ENCODE measurements at places on chromosomes 4 and X.
A peak's percentile ranks its signal among the peaks of the same experiment; 100 is the strongest.

DNA sequence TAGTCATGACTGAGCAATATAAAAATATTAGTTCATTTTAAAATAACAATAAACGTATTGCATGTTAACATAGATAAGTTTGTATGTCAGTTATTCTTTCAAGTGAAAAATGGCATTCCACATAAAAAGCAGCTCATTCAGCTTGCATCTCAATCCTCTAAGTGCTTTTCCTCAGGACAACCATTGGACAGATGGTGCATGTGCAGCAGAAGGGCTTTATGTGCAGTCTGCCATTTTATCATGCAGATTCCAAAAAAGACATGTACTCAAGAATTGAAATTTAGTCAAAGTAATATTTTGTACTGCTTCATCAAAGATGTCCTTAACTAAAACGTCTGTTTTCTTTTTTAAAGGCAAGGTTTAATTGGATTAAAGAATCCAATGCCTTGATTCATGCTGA lies 93.4 kb downstream of the RS1 start:
- DNase-seq = no peak

DNA sequence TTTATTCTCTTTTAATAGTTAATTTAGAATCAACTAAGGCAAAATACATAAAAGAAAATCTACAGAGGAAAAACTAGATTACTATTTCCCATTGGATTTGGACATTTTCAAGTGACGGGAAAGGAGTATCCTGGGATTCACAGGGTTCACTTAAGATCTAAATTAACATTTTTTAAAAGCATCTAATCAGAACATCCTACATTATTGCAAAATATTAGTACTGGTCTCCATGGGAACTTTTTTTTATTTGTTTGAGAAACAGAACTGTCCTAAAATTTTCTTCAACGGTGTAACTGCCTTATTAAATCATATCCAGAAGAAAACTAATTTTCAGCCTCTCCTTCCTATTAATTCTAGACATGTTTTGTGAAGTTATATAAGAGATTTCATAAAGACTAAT lies 69.7 kb downstream of the METTL14 start:
- no peak for DNase-seq

- DNase-seq = no peak
Observed at GRCh38 chr4:184342167-184342856, 124.6 kb upstream of the ENPP6 start.

GRCh38 chr4:77881460-77882295 lies 19.0 kb downstream of the MRPL1 start:
- no peak for DNase-seq

DNA sequence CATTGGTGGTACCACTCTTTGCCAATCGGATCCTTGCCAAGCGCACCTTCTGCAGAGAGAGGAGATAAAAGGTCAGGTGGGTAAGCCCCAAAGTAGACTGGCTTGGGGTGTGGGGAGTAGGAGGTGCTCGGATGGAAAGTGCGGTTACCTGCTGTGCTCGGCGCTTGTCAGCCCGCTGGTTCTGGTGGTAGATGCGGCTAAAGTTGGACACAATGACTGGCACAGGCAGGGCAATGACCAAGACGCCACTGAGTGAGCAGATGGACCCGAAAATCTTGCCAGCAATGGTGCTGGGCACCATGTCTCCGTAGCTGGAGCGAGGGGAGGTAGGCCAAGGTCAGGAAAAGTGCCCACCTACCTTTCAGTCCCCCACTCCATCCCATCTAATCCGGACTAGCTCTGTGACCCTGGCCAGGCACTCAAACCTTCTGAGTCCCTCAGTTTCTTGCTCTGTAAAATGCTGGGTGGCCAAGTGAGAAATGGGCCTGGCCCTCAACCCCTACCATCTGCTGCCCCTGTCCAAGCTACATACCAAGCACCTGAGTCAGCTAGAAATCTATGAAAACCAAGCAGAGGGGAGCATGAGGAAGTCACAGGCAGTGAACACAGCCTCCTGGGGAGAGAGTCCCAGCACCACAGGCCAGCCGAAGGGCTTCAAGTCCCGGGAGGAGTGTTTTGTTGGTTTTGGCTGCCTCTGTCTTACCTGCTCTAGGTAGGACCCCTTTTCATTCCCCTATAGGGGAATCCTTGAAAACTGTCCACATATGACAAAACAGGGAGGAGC lies 4.7 kb downstream of the KCND1 start:
- peak; percentile 21 for DNase-seq

- no peak for DNase-seq
Observed at GRCh38 chr4:768076-768475, 57.9 kb downstream of the CPLX1 start.

GRCh38 chr4:39256436-39256835 lies 74.1 kb downstream of the WDR19 start:
- peak; percentile 7 for DNase-seq

DNA sequence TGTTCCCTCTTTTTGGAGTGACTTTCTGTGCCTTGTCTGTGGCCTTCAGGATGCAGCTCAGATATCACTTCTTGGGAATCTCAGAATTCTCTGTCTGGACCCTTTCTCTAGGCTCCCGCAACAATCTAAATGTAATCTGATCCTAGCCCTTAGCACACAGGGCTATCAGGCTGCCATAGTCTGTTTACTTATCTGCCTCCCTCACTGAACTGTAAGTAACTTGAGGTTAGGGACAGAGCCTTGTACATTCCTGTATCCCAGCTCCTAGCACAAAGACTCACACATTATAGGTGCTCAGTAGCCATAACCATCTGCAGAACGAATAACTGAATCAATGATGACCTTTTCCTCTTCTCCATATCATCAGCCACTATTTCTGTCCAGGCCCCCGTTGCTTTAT lies 69.5 kb downstream of the RTL9 start:
- no peak for DNase-seq

Data from Daoy (cell line).